Left cardiac atrium (tissue), 4 donors: ENCODE measurements at places on chromosomes 3 and 15.

- no peak for DNase-seq
These were observed 37.5 kb upstream of the SLITRK3 start for GRCh38 chr3:165233501-165234195.

- DNase-seq: peak; percentile 38
These were observed 2.6 kb downstream of the CYP19A1 start for GRCh38 chr15:51335538-51336410.

DNA sequence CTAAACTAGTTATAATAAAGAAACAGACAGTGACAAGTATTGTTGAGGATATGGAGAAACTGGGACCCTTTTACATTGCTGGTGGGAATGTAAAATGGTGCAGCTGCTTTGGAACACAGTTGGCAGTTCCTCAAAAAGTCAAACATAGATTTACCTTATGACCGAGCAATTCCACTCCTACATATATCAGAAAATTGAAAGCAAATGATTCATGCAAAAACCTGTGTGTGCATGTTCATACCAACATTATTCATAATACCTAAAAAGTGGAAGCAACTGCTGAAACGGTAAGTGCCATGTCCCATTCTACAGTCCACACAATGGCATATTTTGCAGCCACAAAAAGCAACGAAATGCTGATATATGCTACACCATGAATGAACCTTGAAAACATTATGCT is 12.2 kb upstream of the SEC61A1 start:
- no peak for DNase-seq

- DNase-seq: no peak
These were observed 75.3 kb downstream of the TMEM108 start for GRCh38 chr3:133113526-133113925.
